Tongue (tissue), 3 donors: ENCODE measurements at places on chromosomes 6 and 20. TPM values are rescaled to one million over a fixed set of nuclear protein-coding genes. Genes with fewer than 3 reads are reported as not detected.

The CTAGE9 gene
- total RNA-seq: not detected

The MTFR2 gene
- 1.9 TPM for total RNA-seq

The TSHZ2 gene
- 11.8 TPM for total RNA-seq

The BMP5 gene
- total RNA-seq: 13.5 TPM

The UNC93A gene
- total RNA-seq: 0.10 TPM

The HLA-DPA1 gene
- 15.6 TPM for total RNA-seq

The CST4 gene
- total RNA-seq: not detected

The PBOV1 gene
- not detected for total RNA-seq

The TAGAP gene
- 3.6 TPM for total RNA-seq

The MAFB gene
- 19.5 TPM for total RNA-seq

The SLC24A3 gene
- total RNA-seq: 33.5 TPM

The PRDM13 gene
- not detected for total RNA-seq

The EYA4 gene
- total RNA-seq: 31.4 TPM

The COL20A1 gene
- total RNA-seq: 6.2 TPM

The OXT gene
- total RNA-seq: not detected

The PHACTR3 gene
- total RNA-seq: 8.5 TPM

The ZSCAN23 gene
- 7.3 TPM for total RNA-seq

The POU5F1 gene
- 7.5 TPM for total RNA-seq

The CAPN11 gene
- total RNA-seq: 0.72 TPM

The HRH3 gene
- 0.62 TPM for total RNA-seq

The NKAIN2 gene
- total RNA-seq: 1.7 TPM

The PLA2G7 gene
- total RNA-seq: 0.82 TPM

The TNFRSF6B gene
- 1.1 TPM for total RNA-seq

The RIPOR3 gene
- total RNA-seq: 12.5 TPM

The SPDEF gene
- total RNA-seq: 6.1 TPM

The RIPOR2 gene
- total RNA-seq: 21.3 TPM

The SLC4A11 gene
- total RNA-seq: 0.62 TPM

The SYCP2 gene
- total RNA-seq: 6.6 TPM

The DEFB124 gene
- not detected for total RNA-seq

The PIGT gene
- total RNA-seq: 27.4 TPM

The SLC17A1 gene
- not detected for total RNA-seq

The CRISP2 gene
- not detected for total RNA-seq

The SLC22A3 gene
- 41.6 TPM for total RNA-seq

The KIF6 gene
- total RNA-seq: 2.4 TPM

The IER3 gene
- 7.1 TPM for total RNA-seq

The NRSN1 gene
- total RNA-seq: 0.51 TPM

The TMEM217 gene
- total RNA-seq: 0.31 TPM

The COL9A1 gene
- total RNA-seq: 4.2 TPM

The SPATA25 gene
- 6.4 TPM for total RNA-seq

The UFL1 gene
- 45.5 TPM for total RNA-seq

The AIF1 gene
- 10.9 TPM for total RNA-seq

The SDHAF4 gene
- 9.9 TPM for total RNA-seq

The ZNF322 gene
- 21.6 TPM for total RNA-seq

The FGD2 gene
- total RNA-seq: 13.1 TPM

The THBD gene
- total RNA-seq: 26.6 TPM

The SMLR1 gene
- total RNA-seq: not detected

The BFSP1 gene
- 1.6 TPM for total RNA-seq

The PAK1IP1 gene
- 13.1 TPM for total RNA-seq

The NR2E1 gene
- not detected for total RNA-seq

The ASIP gene
- not detected for total RNA-seq
